Stimulated activated CD8-positive, alpha-beta memory T cell treated with anti-CD3 and anti-CD28 coated beads, Interleukin-7, amount 100 ng/mL, for 24 hours (primary cell): ENCODE measurements at places on chromosomes 5 and 9.

- DNase-seq = no peak
These were observed 17.0 kb upstream of the C1QTNF3 start for GRCh38 chr5:34059977-34060376.

GRCh38 chr5:74977471-74977870 lies 74.9 kb downstream of the GCNT4 start:
- DNase-seq = no peak

DNA sequence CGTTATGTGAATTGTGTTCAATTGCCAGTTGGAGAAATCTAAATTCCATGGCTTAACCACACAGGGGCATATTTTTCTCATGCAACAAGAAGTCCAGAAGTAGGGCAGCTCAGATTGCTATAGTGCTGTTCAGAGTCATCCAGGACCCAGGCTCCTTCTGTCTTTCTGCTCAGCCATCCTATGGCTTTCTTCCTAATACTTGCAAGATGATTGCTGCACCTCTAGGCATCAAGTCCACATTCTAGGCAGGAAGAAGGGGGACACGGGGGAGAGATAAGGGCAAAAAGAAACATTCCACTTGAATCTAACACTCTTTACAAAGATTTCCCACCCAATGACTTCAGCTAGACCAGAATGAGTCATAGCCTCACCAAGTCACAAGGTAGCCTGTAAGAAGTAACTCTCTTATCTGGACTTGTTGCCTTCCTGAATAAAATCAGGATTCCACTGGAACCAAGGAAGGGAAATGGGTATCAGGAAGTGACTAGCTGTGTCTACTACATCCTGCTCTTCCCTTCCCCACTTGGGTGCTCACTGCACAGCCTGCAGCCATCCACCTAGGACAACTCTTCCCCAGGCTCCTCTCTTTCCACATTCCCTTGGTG lies 5.3 kb downstream of the ERAP2 start:
- DNase-seq = no peak

- no peak for DNase-seq
These were observed 54.7 kb upstream of the SNX2 start for GRCh38 chr5:122719991-122720746.

DNA sequence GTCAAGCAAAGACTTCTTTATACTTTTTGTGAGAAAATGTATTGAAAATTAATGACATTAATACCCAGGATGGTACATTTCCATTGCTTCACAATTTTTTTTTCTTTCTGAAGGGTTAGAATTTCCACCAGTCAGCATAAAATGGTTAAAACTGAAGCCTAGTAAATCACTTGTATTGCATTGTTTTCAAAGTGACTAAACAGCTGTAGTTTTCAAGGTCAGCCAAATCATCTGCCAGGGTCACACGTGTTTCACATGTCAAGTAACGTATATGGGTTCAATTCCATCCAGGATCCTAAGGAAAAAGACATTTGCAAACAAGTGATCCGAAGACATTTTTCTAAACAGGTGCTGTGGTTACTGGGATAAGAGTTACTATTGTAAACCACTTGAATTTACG lies 574.2 kb downstream of the RAB3C start:
- no peak for DNase-seq

DNA sequence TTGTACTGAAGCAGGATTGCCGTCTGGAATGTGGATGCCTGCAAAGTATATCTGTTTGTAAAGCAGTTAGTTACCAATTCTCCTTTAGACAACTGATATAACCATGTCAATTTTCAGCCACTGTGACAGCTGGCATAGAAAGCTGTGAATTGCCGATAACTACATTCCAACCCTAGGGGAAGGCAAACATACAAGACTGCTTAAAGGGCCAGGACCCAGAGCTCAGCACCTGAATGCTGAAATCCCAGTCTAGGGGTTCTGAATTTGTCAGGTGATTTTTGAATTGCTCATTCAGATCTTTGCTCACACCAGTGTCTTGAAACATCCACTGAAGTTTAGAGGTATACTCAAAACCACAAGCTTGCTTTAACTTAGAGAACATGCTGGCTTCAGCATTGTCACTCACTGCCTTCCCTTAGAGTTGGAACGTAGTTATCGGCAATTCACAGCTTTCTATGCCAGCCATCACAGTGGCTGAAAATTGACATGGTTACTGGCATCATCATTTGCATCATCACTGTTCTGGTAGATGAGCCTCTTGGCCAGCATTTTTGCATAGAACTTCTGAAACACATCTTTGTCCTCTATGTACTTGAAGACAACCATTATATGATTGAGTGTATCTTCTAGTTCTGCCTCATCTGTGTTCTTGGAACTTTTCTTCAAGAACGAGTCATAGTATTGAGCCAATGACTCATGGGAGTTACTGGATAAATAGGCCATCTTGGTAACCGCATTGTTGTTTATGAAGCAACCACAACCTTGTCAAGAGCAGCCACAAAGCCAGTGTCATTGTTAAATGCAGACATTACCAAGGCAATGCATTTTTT lies 82.1 kb downstream of the CCDC192 start:
- DNase-seq = no peak

DNA sequence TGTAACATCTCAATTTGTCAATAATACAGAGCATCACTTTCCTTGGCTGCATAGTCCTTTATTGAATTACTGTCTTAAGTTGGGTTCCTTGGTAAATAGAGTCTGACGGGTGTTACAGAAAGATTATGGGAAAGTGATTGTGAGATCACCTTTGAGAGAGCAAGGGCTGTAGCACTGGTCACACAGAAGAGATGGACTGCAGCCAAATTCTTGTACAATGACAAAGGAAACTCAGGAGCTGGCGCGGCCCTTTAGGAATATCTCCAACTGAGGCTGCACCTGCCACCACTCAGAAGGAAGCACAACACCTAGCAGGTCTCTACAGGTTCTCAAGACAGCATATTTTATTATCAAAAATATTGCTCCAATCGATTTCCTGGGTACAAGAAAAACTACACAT lies 350.0 kb upstream of the ISL1 start:
- no peak for DNase-seq

GRCh38 chr9:90999425-91000397 lies 198.1 kb downstream of the SYK start:
- DNase-seq = no peak

GRCh38 chr9:122546196-122546595 lies 6.7 kb upstream of the OR1N2 start:
- no peak for DNase-seq

DNA sequence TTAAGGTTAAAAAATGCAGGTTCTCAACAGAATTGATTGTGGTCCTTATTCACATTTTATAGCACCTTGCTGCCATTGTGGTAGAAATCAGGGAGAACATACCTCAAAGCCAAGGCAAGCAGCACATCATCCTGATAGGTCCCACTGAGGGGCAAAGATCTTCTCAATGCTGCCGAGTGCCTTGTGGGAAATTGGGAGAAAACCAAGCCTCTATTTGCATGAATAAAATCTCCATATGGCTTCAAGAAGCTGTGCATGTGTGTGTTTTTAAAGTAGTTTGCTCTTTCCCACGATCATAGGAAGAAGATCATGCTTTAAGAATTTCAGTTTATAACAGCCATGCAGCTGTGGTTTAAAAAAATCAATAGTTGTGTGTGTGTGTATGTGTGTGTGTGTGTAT lies 216.9 kb upstream of the FBXL7 start:
- no peak for DNase-seq

GRCh38 chr9:25964239-25964638 lies 286.0 kb upstream of the TUSC1 start:
- DNase-seq = no peak

DNA sequence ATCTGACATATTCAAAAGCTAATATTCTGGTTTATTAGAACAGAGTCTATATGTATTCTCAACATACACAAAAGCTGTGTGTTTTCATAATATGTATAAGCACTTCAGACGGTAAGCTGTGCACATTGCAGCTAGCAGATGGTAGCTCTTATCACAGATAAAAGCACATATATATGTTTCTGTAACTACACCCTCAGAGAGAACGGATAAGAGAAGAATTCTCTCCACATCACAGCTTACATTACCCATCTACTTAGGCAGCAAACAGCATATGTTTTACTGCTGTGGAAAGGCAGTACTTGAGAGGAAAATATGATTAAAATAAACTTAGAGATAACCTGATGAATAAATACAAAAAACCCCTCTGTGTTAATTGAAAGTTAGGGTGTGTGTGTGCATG lies 450.9 kb upstream of the ZNF608 start:
- DNase-seq = no peak

DNA sequence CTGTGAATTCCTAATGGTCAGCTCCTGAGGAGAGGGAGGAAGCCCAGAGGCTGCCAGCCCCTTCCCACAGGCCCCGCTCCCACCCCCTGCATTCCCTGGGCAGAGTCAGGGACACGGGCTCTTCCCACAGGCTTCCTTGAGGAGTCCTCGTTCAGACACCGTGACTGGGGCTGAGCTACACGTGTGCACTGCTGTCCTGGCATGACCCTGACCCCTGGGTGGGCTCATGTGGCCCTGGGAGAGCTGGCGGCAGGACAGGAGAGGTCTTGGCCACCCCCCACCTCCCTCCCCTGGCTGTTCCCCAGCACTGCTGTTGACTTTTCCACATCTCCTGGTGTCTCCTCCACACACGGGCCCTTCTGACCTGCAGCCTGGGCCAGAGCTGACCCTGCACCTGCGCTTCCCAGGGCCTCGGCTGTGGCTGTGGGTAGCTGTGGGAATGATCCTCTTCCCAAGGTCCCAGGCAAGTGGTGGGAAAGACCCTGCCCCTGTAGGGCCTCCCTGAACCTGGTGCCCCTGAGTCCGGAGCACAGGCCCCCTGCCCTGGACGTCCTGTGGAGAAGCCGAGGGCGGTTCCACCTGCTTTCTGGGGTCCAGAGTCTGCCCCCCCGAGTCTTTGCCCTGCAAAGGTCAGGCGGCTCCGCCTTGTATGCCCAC lies 56.5 kb upstream of the NKD2 start:
- DNase-seq = no peak

- no peak for DNase-seq
These were observed 42.7 kb upstream of the ANGPTL2 start for GRCh38 chr9:127165116-127165515.

DNA sequence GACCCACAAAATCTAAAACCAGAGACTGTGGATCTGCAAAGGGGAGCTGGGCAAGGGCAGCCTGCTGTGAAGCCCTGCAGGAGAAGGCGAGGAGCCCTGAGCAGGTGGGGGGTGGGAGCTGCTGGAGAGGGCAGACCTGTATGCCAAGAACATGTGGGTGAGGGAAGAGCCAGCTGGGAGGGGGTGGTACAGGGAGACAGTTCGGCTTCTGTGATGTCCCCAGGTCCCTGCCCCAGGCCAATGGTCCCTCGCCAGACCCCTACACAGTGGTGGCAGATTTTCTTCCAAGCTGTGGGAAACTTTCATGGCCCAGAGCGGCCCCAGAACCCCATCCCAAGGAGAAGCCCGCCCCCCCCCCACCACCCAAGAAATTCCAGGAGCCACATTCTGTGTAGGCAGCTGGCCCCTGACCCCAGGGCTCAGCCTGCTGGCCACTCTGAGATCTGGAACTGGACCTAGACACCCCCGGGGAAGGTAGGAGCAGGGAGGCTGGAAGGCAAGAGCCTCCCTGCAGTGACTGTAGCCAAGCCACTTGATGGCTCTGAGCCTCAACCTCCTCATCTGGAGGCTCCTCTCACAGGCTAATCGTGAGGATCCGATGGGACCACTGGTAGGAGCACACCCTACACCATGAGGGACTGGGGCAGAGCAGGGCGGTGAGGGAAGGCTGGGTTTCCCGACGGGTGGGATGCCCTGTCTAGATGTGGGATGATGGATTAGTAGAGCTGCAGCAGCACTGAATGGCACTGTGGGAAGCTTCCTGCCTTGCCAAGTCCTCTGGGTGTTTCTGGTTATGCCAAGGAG lies 22.6 kb upstream of the CSF1R start:
- no peak for DNase-seq

- DNase-seq = no peak
These were observed 454.5 kb downstream of the HINT1 start for GRCh38 chr5:130710596-130710995.

GRCh38 chr5:93407454-93407853 lies 173.6 kb downstream of the NR2F1-AS1 start:
- no peak for DNase-seq

DNA sequence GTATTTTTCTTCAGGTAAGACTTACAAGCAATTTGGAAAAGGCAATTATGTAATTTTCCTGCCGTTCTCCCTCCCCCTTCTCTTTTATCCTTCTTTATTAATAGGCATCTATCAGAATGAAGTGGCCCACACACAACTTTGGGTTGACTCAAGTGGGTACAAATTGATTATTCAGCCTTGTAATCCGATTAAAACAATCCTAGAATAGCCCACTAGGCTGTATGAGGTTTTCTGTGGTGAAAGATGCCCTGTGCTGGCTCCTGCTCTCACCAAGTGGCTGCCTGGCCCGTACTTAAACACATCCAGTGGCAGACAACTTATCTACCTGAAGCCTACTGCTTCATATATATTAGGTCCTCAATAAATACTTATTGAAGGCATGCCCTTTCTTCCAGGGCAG lies 177.3 kb upstream of the C9orf72 start:
- DNase-seq = no peak

DNA sequence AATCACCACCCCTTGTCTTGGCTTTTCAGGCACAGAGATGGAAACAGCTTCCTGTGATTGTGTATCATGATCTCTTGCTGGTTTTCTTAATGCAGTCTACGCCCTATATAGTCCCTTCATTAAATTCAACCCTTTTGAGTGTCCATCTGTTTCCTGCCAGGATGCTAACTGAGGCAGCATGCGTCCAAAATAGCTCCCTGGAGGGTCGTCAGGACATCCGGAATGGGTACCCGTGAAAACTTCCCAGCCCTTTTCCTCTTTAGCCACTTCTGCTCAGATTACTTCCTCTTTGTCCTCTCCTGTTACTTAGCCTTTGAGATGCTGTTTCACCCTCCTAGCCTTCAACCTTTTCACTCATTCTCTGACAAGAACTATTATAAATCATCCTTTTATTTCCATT lies 79.8 kb upstream of the KLF9 start:
- no peak for DNase-seq

DNA sequence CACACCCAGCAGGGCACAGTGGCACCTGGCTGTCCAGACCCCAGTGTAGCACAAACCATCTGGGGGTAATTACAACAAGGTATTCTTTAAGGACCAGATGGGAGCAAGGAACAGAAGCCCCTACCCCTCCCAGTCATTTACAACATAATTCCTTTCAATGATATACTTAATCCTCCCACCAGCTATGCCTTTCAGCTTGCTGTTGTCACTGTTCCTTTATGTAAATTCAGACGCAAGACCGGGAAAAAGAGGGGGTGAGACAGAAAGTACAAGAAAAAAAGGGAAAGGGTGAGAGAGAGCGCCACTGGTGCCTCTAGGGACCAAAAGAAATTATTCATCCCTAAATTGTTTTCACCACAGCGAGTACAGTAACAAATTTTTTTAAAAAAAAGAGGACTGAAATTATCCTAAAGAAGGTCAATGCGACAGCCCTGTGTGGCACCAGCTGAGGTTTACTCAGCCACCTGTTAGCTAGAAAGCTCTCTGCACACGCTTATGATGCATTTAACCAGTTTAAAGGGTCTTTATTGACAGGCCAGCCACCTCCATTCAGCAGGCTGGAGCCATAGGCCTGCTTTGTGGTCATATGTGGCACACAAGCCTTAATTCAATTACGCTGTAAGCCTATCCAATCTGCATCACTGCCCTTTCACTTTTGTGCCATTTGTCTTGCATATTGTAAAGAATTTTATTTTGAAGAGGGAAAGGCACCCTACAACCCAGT lies 210.2 kb upstream of the ISL1 start:
- DNase-seq = no peak
